ENCODE measurements at places on chromosomes 4 and X.

DNA sequence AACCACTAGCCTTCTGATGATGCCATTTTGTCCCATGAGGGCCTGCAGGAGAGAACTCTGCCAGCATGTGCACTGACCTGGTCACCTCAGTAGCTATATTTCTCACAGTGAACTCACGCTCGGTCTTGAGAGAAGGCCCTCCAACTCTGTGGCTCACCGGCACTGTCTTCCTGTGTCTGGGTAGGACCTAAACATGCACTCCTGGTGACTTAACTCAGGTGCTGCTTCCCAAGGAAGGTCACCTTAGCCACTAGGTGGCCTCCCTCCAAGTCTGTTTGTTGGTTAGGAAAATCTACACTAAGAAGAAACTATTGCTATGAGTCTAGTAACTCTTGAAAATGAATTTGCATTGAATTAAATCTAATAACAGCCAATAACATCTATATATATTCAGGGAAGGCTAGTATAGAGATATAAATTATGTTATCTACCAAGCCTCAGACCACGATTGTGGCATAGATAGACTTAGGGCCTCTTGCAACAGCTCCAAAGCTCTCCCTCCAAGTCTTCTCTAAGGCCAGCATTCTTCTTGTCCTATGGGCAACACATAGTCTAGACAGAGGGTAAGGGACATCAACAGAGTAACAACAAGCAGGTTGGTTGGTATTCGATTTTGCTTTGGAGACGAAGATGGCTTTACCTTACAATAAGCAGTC lies 24.7 kb downstream of the TLR10 start:
- no peak for DNase-seq

DNA sequence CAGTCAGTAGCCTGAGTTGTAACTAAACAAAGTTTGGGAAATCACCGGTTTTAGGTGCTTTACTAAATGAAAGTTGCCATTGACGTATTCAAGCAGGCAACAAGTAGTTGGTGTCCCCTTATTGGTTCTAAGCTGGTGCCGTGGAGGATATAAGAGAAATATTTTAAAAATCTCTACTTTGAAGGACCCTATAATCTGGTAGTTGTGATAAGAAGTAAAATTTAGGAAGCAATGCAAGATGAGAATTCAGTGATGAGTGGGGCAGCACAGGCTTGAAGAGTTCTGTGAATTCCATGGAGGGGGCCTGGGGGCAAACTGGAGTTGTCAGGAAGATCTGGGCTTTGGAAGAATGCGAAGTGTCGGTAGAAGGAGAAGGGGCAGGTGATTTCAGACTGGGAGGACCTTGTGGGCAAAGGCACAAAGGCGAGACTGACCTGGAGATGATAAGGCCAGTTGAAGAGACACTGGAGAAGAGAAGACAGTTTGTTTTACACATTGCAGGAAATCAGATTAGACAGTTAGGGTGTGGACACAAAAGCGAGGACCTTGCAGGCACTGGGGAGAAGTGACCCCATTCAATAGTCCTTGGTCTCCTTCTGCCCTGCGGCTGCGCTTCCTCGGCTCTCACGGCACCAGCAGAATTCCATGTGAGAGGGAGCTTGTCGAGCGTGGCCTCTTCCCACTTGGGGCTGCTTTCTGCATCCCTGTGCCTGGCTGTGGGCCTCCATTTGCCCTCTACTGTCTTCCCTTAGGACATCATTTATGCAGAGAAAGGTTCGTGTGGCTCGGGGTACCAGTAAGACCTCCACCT lies 1.3 kb downstream of the RHOH start:
- DNase-seq: no peak

DNA sequence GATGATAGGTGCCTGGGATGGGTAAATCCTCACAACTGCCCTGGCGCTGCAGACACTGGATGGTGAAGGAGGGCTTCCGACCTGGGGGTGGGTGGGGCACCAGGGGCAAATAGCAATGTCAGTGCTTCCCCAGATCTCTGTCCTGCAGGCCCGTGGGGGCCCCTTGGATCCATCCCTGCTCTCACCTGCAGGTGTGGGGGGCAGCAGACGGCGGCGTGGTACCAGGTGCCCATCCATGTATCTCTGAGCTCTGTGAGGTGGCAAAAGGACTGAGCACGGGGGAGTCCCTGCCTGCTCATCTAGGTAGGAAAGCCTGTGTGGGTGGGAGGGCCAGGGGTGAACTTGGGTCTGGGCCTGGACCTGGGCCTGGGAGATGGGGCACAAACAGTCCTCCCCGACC lies 6.5 kb upstream of the SYP start:
- no peak for DNase-seq

GRCh38 chr4:62461961-62462360 lies 1261.8 kb downstream of the ADGRL3 start:
- no peak for DNase-seq

GRCh38 chr4:146814750-146815149 lies 130.9 kb downstream of the TTC29 start:
- DNase-seq: no peak
